Astrocyte (in vitro differentiated cells and primary cell): ENCODE measurements at places on chromosomes 2 and 18. TPM values are rescaled to one million over a fixed set of nuclear protein-coding genes. Genes with fewer than 3 reads are reported as not detected.

GRCh38 chr2:1484131-1484884 is 71.0 kb downstream of the TPO start:
- no peak for DNase-seq

The KCNJ3 gene
- not detected in 2 replicates for total RNA-seq

The CRACDL gene
- total RNA-seq = 1.8 and 5.7 TPM in 2 replicates

- DNase-seq = no peak
These were observed 161.2 kb upstream of the SIX2 start for GRCh38 chr2:45170191-45171135.

DNA sequence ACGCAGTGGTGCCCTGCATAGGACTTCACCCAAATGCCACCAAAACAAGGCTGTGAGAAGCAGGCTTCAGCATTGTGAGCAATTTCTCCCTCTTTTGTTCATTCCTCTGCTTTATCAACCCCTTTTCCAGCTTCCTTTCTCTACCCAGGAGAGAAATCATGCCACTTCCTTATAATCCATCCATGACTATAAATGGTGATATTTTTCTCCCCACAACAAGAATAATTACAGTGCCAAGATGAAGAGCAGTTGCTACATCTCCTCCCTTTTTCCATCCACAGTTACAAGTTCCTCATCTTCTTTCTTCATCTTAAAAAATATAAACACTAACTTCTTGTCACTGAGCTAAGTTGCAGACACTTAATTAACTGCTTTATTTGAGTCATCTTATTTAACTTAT is 167.2 kb downstream of the ANTXR1 start:
- DNase-seq = no peak
